Nasal cavity respiratory epithelium epithelial cell of viscerocranial mucosa (primary cell): ENCODE measurements at places on chromosomes 6 and 20. TPM values are rescaled to one million over a fixed set of nuclear protein-coding genes. Genes with fewer than 3 reads are reported as not detected.

The SLC44A4 gene
- 2.1 and 3.1 TPM in 2 replicates for total RNA-seq

The PNLDC1 gene
- total RNA-seq = 0.07 TPM in 1 of 2 replicates, not detected in the other

The FRK gene
- 1.0 and 7.9 TPM in 2 replicates for total RNA-seq

The UNC5CL gene
- total RNA-seq = 0.14 and 0.34 TPM in 2 replicates

The C20orf144 gene
- total RNA-seq = under 0.01 TPM in 1 of 2 replicates, not detected in the other

The KIAA0408 gene
- total RNA-seq = not detected in 2 replicates

The PRDM13 gene
- total RNA-seq = not detected in 2 replicates

The PRR18 gene
- total RNA-seq = under 0.01 TPM in 2 replicates

The PARD6B gene
- total RNA-seq = 14.8 and 19.1 TPM in 2 replicates
